ENCODE measurements at places on chromosomes 12 and 14.
A peak's percentile ranks its signal among the peaks of the same experiment; 100 is the strongest.

GRCh38 chr12:49955899-49956662, 5.5 kb downstream of the AQP2 start:
- DNase-seq: no peak

GRCh38 chr14:62662811-62663455, 382.3 kb downstream of the KCNH5 start:
- no peak for DNase-seq

- no peak for DNase-seq
Observed at GRCh38 chr12:12506496-12506890, 56.2 kb downstream of the DUSP16 start.

DNA sequence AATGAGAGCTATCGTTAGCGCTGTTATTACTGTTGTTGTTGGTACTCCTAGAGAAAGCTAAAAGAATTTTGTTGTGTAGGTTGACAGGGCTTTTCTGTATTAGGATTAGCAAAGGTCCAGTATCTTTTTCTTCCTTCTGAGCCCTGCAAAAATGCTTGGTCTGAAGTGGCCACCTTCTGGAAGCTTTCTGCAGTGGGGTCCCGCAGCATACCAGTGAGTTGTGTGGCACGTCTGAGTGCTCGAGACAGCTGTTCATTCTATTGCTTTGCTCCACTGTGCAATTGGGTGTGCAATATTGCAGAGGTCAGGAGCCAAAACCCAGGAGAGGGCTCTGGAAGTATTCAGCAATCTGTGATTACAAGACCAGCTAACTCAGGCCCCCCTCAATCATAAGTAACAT, 57.1 kb downstream of the CCDC60 start:
- DNase-seq: no peak

DNA sequence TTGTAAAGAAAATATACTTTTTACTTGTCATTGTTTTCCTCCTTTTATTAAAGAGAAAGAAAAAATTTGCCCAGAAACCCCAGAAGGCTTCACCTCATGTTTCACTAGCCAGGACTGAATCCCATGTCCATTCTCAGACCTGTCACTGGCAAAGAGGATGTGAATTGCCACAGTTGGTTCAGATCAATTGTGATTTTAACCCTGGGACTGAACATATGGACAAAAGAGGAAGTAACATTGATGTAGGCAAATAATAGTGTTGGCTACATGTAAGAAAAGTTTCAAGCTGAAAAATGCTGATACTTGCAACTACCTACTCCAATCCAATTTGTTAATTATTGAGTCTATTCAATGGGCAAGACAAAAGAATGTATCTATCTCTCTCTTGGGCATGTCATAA, 8.6 kb upstream of the CCDC196 start:
- DNase-seq: no peak

DNA sequence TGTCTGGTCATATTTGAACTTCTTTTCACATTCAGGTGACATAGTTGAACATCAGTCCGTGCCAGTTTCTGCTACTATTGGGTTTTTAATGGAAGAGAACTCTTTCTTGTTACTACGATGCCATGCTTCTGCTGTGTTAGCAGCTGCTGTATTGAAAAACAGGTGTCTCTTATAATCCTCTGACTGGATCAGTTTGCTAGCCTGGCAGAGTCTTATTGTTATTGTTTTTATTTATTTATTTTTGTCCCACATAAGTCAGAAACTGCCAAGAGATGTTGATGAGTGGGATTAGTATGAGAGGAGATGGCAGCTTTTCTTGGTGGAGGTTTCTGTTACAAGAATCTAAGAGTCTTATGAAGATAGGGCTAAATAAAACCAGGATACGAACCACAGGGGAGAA, 14.6 kb downstream of the ETV6 start:
- no peak for DNase-seq

GRCh38 chr12:116863275-116863767, 17.9 kb downstream of the HRK start:
- no peak for DNase-seq

DNA sequence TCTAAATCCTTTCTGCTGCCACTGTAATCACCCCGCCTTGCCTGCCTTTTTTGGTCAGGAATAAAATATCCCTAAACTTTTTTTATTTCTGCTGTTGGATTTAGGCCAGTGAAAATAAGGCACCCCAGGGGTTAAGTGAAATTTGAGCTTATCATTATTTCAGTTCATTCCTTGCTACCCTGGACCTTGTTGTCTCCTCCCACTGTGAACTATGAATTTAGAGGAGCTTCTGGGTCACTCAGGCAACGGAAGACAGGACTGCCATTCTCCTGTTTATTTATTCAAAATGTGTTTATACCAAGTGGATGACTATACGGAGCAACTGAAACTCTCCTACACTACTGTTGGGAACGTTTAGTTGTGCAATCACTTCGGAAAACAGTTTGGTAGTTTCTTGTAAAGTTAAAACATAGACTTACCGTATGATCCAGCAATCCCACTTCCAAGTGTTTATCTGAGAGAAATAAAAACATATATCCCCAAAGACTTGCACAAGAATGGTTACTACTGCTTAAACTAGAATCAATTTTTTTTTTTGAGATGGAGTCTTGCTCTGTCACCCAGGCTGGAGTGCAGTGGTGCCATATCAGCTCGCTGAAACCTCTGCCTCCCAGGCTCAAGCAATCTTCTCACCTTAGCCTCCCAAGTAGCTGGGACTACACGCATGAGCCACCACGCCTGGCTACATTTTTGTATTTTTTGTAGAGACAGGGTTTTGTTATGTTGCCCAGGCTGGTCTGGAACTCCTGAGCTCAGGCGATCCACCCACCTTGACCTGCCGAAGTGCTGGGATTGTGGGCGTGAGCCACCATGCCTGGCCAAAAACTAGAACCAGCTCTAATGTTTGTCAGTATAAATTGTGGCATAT, 2.3 kb upstream of the TRAFD1 start:
- DNase-seq: no peak

GRCh38 chr14:48398675-48399282, 723.4 kb upstream of the MDGA2 start:
- peak; percentile 27 for DNase-seq

DNA sequence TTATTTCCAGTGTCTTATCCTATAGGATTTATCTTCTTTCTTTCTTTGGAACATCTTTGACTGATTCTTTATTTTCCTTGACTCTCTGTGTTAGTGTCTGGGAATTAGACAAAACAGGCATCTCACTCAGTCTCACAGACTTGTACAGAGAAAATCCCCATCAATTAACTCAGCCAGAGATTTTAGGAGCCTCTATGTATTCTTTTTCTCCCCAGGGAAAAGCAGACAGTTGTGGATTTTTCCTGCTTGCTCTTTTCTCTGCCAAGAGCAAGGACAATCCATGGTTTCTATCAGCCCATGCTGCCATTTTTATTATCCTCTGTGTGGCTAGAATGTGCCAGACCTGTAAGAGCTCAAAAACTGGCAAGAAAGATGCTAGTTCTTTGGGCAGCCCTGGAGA, 595.1 kb downstream of the SNAPC1 start:
- no peak for DNase-seq

GRCh38 chr12:79260923-79261322, 396.3 kb downstream of the SYT1 start:
- DNase-seq: no peak

GRCh38 chr14:57417228-57417627, 26.8 kb downstream of the NAA30 start:
- no peak for DNase-seq

DNA sequence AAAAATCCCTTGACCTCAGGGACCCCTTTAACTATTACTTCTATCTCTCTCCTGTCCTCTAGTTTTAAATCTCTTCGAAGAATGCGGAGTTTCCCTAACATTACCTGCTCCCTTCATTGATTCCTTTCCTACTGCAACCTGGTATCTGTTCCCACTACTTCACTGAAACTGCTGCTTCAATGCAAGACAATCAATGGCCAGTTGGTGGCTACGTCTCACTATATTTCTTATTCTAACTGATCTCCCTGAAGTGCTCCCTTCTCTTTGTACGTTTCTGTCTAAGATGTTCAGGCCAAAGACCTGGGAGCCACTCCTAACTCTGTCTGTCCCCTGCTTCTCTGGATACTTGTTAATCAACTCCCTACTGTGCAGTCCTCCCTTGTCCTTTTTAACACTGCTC, 10.3 kb upstream of the KCNA1 start:
- peak; percentile 51 for DNase-seq

GRCh38 chr14:58299401-58300330, 1.3 kb downstream of the ARID4A start:
- DNase-seq: no peak

- peak; percentile 22 for DNase-seq
Observed at GRCh38 chr14:104249706-104250105, 111.3 kb downstream of the KIF26A start.

DNA sequence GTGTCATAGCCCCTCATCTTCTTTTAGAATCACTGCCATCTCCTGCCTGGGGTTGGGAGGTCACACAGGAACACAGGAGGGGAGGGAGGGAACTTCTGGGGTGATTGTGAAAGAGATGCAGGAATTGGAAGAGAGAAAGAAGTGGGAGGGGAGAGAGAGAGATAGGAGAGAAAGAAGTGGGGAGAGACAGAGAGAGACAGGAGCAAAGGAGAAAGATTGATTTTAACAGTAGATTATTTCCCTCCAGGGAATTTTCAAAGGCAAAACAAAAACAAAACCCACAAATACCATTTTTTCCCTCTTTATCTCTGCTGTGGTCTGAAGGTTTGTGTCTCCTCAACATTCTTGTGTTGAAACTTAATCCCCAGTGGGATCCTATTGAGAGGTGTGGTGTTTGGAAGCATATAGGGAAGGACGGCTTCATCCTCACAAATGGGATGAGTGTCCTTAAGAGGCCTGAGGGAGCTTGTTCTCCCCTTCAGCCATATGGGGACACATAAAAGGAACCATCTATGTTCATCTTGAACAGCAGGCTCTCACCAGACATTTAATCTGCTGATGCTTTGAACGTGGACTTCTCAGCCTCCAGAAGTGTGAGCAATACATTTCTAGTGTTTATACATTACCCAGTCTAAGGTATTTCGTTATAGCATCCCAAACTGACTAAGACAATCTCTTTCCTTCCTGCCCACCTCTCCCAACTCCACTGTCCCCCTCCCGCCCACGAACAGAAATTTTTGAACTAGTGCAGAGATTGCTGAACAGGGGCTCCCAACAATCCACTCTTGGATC, 134.9 kb upstream of the MAX start:
- no peak for DNase-seq

DNA sequence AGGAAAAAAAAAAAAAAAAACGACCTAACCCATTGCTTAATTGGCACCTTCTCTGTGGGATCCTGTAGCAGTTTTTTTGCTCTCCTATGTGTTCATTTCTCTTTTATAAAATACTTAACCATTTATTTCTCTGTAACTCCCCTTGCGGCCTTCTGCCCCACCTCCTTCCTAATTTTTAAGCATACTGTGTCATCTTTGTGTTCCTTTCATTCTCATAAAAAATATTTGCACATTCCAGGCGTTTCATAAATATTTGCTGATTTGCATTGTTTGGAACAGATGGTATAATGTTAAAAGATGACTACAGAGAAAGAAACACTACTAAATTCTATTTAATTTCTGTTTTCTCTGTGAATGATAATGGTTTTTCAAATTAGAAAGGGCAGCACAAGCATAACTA, 77.9 kb downstream of the NPAS3 start:
- DNase-seq: no peak

DNA sequence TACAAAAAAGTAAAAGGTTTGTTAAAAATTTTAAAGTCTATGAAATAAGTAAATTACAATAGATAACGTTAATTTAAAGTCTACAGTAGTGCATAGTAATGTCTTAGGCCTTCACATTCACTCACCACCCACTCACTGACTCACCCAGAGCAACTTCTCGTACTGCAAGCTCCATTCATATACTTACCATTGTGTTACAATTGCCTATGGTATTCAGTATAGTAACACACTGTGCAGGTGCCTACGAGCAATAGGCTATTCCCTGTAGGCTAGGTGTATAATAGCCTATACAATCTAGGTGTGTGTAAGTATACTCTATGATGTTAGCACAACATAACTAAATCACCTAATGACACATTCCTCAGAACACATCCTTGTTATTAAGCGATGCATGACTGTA, 435.3 kb upstream of the TMTC1 start:
- DNase-seq: no peak

GRCh38 chr14:61584331-61584741, 111.0 kb upstream of the HIF1A start:
- no peak for DNase-seq

- no peak for DNase-seq
Observed at GRCh38 chr14:31283153-31283552, 75.6 kb upstream of the HECTD1 start.

DNA sequence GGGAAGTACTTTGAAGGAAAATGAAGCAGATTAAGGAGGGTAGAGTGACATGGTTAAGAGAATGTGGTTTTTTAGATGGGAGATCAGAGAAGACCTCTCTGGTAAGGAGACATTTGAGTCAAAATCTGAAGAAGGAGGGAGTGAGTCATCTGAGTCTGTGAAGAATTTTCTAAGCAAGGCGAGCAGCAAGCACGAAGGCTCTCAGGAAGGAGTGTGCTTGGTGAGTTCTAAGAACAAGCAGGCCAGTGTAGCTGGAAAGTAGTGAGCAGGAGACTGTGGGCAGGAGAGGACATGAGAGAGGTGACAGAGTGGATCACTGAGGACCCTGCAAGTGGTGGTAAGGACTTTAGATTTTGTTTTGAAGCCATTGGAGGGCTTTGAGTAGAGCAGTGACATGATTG, 76.3 kb upstream of the FUT8 start:
- no peak for DNase-seq

- DNase-seq: no peak
Observed at GRCh38 chr12:6905414-6906040, 905 bp downstream of the LRRC23 start.

- no peak for DNase-seq
Observed at GRCh38 chr14:31228533-31228932, 20.9 kb upstream of the HECTD1 start.

GRCh38 chr14:59096303-59096702, 92.2 kb upstream of the DAAM1 start:
- DNase-seq: no peak

- DNase-seq: peak; percentile 25
Observed at GRCh38 chr12:127455347-127456265, 811.4 kb upstream of the TMEM132C start.

- DNase-seq: peak; percentile 48
Observed at GRCh38 chr14:89164168-89165073, 252.6 kb downstream of the FOXN3 start.

DNA sequence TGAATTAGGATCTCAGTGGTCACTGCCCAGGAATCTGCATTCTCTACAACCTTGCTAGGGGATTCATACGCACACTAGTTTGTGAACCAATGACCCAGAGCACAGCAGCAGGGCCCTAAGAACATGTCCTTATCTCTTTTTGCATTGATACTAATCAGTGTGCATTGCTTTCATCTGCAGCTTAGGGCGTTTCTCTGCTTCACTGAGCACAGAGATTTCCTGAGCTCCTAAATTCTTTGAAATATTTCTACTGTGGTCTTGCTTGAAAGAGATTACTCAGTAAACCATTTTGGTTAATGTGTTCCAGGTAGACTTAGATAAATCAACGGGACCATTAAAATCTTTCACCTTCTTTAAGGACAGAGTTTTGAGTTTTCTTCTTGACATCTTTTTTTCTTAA, 351.3 kb upstream of the KITLG start:
- DNase-seq: no peak

All from GM13976 (cell line).